Articular chondrocyte of knee joint (primary cell): ENCODE measurements at places on chromosomes 12 and 14. TPM values are rescaled to one million over a fixed set of nuclear protein-coding genes. Genes with fewer than 3 reads are reported as not detected.

PFDN5 gene
- 514 and 560 TPM in 2 replicates for total RNA-seq

FLVCR2 gene
- total RNA-seq = 2.9 and 4.8 TPM in 2 replicates

PTGDR gene
- 0.11 TPM in 1 of 2 replicates, not detected in the other for total RNA-seq

CLEC4C gene
- not detected in 2 replicates for total RNA-seq

PKP2 gene
- total RNA-seq = not detected in 2 replicates

ATL1 gene
- total RNA-seq = 15.0 and 16.4 TPM in 2 replicates

AREL1 gene
- 25.9 and 26.9 TPM in 2 replicates for total RNA-seq

CMA1 gene
- not detected in 2 replicates for total RNA-seq

CFL2 gene
- 126 and 166 TPM in 2 replicates for total RNA-seq

RAD9B gene
- total RNA-seq = 1.3 and 1.4 TPM in 2 replicates

CELA1 gene
- total RNA-seq = not detected in 2 replicates

GPHN gene
- total RNA-seq = 7.9 and 12.4 TPM in 2 replicates

OR4Q2 gene
- total RNA-seq = not detected in 2 replicates

POLE gene
- total RNA-seq = 14.7 and 22.5 TPM in 2 replicates

GPR84 gene
- total RNA-seq = under 0.01 and 0.13 TPM in 2 replicates

NTN4 gene
- 116 and 160 TPM in 2 replicates for total RNA-seq

PTHLH gene
- total RNA-seq = 0.26 and 0.76 TPM in 2 replicates

GLT1D1 gene
- total RNA-seq = 0.11 TPM in 1 of 2 replicates, not detected in the other

ITGA5 gene
- total RNA-seq = 294 and 310 TPM in 2 replicates

SLC2A14 gene
- total RNA-seq = not detected in 2 replicates

ART4 gene
- total RNA-seq = 0.11 TPM in 1 of 2 replicates, not detected in the other

KRT74 gene
- total RNA-seq = not detected in 2 replicates

ACRBP gene
- total RNA-seq = 0.26 and 0.76 TPM in 2 replicates

LUM gene
- 7,416 and 8,099 TPM in 2 replicates for total RNA-seq

GNPTAB gene
- 56.7 and 59.1 TPM in 2 replicates for total RNA-seq

CEBPE gene
- total RNA-seq = 0.13 TPM in 1 of 2 replicates, not detected in the other

AKAP5 gene
- 0.32 and 0.39 TPM in 2 replicates for total RNA-seq

ARHGEF25 gene
- total RNA-seq = 16.2 and 17.2 TPM in 2 replicates

ASB2 gene
- total RNA-seq = not detected in 2 replicates

LIN52 gene
- 6.4 and 9.3 TPM in 2 replicates for total RNA-seq

NRL gene
- 0.76 and 1.4 TPM in 2 replicates for total RNA-seq

TAMALIN gene
- total RNA-seq = 0.65 TPM in 2 replicates
